Tibial artery (tissue), 4 donors: ENCODE measurements at places on chromosomes 5 and 9.

DNA sequence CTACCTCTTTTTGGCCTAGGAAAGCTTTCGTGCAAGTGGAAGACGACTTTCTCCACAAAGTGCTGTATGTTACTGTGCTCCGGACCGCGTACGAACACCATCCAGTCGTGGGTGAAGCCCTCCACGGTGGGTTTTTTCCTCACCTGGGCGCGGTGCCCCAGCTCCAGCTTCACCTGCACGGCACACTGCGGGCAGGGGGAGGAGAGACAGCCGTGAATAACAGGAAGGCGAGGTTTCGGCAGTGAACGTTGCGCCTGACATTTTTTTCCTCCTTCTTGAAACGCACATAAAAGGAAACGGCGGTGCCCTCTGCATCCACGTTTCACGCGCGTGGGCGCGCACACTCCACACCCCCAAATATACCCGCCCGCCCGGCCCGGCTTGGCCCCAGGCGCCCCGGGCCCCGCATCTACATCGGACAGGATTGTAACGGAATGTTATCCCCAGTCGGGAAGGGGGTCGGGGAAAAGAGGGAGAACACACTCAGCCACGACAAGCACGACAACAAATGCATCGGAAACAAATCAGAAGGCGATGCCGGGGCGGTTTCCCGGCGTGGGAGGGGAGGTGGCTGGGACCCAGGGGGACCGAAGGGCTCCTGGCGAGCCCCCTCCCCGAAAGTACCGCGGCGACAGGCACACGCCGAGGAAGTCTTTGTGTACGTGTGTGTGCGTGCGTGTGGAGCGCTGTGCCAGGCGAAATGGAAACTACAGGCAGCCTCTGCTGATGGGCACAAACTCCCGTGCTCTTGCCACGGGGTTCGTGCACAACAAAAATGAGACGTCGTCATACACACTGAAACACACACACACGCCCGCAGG is 1.4 kb downstream of the MLLT3 start:
- H3K27ac ChIP-seq = peak overlapping the region; percentile 87
- H3K36me3 ChIP-seq = no peaks in the 10 kb centered on the region
- H3K27me3 ChIP-seq = no peaks in the 10 kb centered on the region
- peaks cover 45% of the 10 kb centered on the region for H3K4me1 ChIP-seq
- H3K4me3 ChIP-seq = peak overlapping the region; percentile 93

DNA sequence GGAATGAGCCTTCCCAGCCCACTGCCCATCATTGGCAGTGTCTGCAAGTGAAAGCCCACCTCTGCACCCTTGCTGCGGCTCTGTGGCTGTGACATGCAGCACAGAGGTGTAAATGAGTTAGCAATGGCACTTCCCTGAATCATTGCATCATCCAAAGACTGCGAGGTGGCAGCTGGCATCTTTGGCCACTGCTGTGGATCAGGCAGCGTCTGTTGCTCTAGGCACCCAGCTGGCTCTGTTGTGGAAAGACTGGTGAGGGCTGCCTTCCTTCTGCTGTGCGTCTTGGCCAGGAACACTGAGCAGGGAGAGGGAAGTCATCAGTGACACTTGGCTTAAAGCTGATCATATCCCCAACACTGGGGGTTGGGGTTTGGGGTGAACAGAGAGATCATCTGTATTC is 64.5 kb downstream of the MFAP3 start:
- H3K36me3 ChIP-seq = no peaks in the 10 kb centered on the region
- H3K4me3 ChIP-seq = no peak overlapping the region
- DNase-seq = no peak
- no peaks in the 10 kb centered on the region for H3K27me3 ChIP-seq

DNA sequence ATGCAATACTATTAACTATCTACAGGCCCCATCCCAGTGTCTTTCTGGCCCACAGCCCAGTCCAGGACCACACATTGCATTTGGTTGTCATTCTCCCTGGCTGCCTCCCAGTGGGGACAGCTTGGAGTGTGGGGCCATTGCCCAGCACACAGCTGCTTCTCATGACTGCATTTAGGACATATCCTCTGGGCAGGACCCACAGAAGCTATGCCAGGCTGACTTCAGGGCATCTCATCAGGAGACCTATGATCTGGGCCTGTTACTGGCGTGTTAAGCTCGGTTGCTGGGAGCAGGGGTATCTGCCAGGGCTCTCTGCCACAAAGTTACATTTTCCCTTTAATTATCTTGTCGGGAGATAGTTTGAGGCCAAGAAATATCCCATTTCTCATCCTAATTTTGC is 32.1 kb upstream of the CLPTM1L start:
- peaks cover 53% of the 10 kb centered on the region for H3K27me3 ChIP-seq
- H3K36me3 ChIP-seq = no peaks in the 10 kb centered on the region
- peaks cover 5% of the 10 kb centered on the region for H3K4me1 ChIP-seq
- no peak overlapping the region for H3K4me3 ChIP-seq

DNA sequence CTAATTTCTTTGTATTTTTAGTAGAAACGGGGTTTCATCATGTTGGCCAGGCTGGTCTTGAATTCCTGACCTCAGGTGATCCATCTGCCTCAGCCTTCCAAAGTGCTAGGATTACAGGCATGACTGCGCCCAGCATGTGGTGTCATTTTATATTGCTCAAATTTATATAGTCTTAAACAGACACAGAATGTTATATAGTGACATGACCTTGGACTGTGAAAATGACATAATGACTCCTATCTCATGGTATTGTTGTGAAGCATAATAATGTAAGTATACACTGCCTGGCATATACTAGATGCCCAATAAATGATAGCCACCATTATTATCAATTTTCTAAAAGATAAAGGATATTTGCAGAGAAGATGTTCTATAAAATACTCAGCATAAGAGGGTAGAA is 177.2 kb upstream of the TBCA start:
- no peaks in the 10 kb centered on the region for H3K4me1 ChIP-seq
- H3K27me3 ChIP-seq = peaks cover 13% of the 10 kb centered on the region
- DNase-seq = no peak
- no peak overlapping the region for H3K27ac ChIP-seq
- H3K36me3 ChIP-seq = no peaks in the 10 kb centered on the region

- DNase-seq = no peak
- peaks cover 29% of the 10 kb centered on the region for H3K4me1 ChIP-seq
- no peaks in the 10 kb centered on the region for H3K36me3 ChIP-seq
- peak overlapping the region; percentile 75 for H3K27ac ChIP-seq
- peak overlapping the region; percentile 61 for H3K4me3 ChIP-seq
- H3K27me3 ChIP-seq = no peaks in the 10 kb centered on the region
Observed at GRCh38 chr5:181218795-181219124, 4.3 kb upstream of the TRIM41 start.

DNA sequence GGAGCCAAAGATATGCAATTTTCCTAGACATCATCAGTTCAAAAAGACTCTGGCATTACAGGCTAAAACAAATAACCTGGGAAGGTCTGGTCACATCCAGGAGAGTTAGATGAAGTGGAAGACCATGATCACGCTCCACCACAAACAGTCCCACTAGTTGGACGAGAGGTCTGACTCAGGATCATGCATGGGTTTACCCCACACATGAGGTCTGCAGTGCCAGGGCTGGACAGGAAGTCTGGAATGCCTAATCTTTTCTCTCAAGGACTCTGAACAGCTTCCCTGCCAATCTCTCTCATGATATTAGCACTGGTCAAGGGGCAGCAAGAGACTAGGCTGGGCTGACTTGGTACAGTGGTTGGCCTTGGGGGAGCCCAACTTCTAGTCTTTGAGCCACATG is 7.1 kb downstream of the PRUNE2 start:
- no peaks in the 10 kb centered on the region for H3K27me3 ChIP-seq
- H3K27ac ChIP-seq = peak overlapping the region; percentile 3

- H3K27me3 ChIP-seq = no peaks in the 10 kb centered on the region
- DNase-seq = no peak
- no peak overlapping the region for H3K4me3 ChIP-seq
- H3K36me3 ChIP-seq = no peaks in the 10 kb centered on the region
- no peaks in the 10 kb centered on the region for H3K4me1 ChIP-seq
- no peak overlapping the region for H3K27ac ChIP-seq
Observed at GRCh38 chr9:19967216-19967887, 178.5 kb upstream of the SLC24A2 start.
